ENCODE measurements at places on chromosomes 1 and 21.

- no peak for DNase-seq
Measured at GRCh38 chr1:43300378-43301094, at the start of gene TIE1. TSS of gene TIE1 (plus strand) at chr1:43300982. CDS start at chr1:43301072, 90 bp downstream.

GRCh38 chr1:146019231-146020057 lies 2.1 kb downstream of the HJV start:
- no peak for DNase-seq

GRCh38 chr1:108590441-108590840 lies 30.5 kb downstream of the EEIG2 start:
- no peak for DNase-seq

DNA sequence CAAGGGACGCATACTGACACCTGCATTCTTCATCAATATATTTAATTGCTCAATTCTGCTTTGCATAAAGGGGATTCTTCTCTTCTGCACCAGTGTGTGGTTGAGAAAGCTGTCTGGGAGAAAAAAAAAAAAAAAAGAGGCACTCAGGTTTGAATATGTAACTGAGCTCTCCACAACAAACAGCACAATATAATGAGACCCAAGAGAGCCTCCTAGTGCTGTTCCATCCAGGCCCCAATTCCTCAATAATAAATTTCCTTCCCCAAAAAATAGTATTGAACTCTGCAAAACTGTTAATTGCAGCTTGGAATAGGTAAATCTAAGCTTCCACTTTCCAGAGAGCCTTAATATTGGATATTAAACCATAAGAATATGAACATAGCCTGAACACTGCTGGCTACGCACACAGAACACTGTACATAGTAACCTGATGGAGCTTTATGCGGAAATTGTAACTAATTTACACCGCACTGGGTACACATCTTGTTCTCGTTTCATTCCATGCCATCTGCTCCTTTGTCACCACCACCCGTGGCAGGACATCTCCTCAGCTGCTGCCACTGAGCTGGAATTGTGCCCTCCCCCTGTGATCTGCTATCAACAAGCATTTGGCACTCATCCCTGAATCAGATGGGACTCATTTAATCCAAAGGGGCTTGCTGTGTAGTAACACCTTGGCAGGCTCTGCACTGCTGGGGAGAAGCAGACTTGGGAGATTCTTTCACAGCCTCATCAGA lies 272.0 kb downstream of the HHIPL2 start:
- DNase-seq: no peak

GRCh38 chr1:18549106-18549505 lies 68.4 kb downstream of the KLHDC7A start:
- DNase-seq: no peak

DNA sequence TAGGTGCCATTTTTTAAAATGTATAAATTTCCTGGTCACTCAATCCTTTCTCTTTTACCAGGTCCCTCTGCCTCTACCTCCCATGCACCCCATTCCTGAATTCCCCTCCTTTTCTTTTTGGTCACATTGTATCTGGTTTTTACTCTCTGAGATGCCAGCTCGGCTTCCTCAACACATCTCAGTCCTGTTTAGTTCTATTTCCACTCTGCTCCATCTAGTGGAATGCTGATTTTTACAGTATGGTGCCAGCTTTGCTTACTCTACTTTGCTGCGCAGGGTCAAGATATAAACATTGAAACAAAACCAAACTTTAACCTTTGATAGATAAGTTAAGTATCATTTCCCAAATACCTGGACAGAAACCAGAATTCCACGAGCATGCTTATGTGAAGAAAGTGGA lies 96.0 kb downstream of the ESRRG start:
- no peak for DNase-seq

DNA sequence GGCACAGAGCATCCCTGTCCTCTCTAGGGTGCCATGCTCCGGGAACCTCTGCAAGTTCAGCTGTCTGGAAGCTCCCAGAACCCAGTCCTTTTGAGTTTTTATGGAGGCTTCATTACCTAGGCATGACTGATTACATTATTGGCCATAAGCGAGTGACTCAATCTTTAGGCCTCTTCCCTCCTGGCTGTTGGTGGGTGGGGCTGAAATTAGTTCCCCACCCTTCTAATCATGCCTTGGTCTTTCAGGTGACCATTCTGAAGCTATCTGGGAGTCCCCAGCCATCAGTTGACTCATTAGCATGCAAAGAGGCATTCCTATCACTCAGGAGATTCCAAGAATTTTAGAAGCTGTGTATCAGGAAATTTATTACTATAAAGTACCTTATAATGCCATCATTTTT lies 46.6 kb downstream of the WLS start:
- DNase-seq: no peak

DNA sequence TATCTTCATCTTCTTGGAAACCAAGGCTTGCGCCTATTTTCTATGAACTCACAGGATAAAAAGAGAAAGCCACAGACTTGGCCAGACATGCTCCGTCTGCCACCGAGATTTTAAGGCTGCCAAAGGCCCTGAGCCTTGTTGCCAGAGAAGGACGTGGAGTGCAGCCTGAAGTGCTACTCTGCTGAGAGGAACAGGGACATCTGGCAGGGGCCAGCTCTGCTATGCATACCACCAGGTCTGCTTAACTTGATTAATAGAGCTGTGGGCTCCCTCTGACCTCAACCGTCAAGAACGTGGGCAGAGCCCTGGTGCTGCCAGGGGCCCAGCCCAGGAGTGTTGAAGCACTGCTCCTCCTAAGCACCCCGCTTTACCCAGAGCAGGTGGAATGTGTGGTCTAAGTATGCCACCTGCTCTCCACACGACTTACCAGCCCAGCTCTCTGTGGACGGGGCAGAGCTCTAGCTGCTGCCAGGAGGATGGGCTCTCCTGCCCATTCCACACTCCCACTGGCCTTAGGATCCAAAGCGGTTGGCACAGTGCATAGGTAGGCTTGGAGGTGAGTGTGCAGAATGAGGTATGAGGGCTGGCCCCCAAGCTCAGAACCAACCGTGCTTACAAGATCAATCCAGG lies 10.6 kb downstream of the HCRTR1 start:
- no peak for DNase-seq

GRCh38 chr21:29829564-29830275 lies 110.1 kb downstream of the GRIK1 start:
- DNase-seq: no peak

DNA sequence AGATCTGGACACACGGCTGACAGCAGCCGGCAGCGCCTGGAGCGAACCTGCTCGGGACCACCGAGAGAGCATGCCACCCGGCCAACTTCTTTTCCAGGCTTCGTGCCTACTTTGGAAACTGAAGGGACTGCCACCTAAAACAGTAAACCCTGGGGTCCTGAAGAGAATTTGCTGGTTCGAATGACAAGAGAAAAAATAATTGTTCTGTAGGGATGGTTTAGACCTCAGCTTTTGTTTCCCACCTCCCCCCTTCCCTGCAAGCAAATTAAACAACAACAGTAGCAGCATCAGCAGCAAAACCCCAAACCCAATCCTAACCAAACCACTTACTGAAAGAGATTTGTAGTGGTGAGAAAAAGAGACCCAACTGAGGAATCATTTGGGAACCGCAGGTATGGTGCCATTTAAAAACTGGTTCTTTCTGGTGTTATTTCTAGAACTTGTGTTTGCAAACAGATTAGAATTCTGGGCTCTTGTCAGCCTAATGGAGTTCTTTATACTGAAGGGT lies 105.6 kb downstream of the LEPR start:
- DNase-seq: no peak

DNA sequence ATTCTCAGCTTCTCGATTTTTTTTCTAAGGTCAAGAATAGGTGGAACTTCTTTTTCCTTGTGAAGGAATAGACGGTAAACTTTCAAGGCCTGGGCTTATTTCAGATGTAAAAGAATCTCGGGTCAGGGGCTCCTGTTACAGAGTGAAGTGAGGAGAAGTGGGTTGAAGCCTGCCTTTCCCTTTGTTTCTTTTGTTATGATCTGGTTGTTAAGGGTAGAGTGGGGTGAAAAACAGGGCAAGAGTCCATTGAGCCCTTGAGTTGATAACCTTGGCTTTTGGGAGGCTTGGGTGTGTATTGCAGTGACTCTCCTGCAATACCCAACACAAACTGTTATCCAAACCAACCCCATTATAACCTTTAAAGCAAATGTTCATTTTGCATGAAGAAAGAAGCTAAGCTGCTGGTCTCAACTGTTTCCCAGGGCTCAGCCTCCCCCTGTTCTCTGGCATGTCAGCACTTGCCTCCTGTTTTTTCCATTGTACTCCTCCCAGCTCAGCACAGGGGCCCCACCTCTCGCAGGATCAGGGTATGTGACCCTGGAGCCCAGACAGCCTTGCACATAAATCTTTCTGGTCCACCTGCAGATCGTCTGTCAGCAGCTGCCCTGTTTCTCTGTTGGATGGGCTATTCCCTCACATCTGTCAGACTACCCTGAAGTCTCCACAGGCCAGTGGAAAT lies 102.4 kb downstream of the CACHD1 start:
- no peak for DNase-seq

DNA sequence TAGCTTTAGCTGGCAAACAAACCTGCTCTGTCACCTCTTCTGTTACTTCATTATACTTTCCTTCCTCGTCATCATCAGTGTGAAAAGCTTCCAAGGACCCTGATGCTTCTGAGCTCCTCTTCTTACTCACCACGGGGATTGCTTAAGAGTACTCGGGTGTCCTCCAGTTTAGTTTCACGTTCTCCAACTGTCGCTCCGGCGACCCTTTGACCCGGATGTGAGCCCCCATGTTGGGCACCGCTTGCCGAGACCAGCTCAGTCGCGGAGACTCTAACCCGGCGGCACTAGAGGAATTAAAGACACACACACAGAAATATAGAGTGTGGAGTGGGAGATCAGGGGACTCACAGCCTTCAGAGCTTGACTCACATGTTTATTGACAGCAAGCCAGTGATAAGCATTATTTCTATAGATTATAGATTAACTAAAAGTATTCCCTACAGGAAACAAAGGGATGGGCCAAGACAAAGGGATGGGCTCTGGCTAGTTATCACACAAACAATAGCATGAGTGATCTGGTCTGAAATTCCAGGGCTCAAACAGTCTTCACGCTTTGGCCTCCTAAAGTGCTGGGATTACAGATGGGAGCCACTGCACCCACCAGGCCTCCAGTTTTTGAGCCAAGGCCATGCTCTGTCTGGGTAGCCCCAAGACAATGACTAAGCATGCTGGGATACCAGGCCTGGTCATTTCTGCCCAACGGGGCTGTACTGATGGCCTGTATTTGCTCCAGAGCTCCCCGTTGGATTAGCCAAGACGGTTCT lies 30.1 kb upstream of the ENO1 start:
- no peak for DNase-seq

GRCh38 chr1:147494998-147495580 lies 46.2 kb upstream of the BCL9 start:
- DNase-seq: peak; percentile 82

GRCh38 chr1:160949881-160950280 lies 4.7 kb downstream of the ITLN2 start:
- DNase-seq: no peak

DNA sequence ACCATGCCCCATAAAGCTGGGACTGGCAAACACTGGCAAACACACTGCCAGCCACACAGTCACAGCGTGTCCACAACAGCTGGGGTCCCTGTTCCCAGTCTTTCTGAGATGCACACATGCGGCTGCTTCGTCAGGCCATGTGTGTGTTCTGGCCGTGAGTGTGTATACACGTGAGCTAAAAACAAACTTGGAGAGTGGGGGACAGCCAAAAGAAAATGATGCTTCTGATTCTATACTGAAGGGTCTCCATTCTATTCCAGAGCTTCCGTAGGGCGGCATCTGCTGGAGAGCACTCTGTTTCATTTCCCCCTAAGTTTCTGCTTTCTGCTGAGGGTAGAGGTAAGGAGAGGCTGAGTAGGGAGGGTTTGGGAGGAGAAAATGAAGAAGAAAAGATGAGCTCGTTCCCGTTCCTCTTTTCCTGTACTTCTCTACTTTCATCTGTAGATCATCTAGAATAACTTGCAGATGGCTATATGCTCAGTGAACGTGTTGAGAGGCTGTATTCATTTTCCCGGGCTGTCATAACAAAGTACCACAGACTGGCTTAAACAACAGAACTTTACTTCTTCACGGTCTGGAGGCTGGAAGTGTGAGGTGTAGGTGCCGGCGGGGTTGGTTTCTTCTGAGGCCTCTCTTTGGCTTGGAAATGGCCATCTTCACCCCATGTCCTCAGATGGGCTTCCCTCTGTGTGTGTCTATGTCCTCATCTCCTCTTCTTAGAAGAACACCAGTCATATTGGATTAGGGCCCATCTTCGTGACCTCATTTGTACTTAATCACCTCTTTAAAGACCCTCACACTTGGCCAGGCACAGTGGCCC lies 151.6 kb downstream of the TOMM20 start:
- DNase-seq: no peak

- no peak for DNase-seq
Measured at GRCh38 chr1:94722181-94722580, 98.0 kb upstream of the SLC44A3 start.

- DNase-seq: no peak
Measured at GRCh38 chr1:162214202-162214601, 144.7 kb downstream of the NOS1AP start.

- no peak for DNase-seq
Measured at GRCh38 chr1:160053548-160054365, 16.2 kb downstream of the KCNJ10 start.

GRCh38 chr21:14926186-14926585 lies 138.6 kb downstream of the NRIP1 start:
- no peak for DNase-seq

DNA sequence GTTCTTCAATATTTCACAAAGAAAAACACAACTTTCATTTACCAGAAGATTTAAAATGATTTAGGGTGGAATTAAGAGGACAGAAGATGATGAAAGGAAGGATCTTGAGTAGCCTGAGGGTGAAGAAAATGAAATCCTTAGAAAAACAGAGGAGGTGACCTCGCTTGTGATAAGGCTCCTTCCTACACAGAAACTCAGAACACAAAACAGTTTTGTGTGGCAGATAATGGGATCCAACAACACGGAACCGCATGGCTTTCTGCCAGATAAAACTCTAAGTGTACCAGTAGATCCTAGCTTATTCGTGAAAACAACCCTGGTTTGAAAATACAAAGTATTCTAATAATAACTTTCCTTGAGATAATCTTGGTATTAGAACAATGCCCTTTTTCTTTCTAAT lies 74.0 kb upstream of the EXO1 start:
- DNase-seq: no peak

GRCh38 chr1:44089371-44090048 lies 29.1 kb upstream of the KLF17 start:
- DNase-seq: no peak

GRCh38 chr1:219105893-219106292 lies 67.8 kb upstream of the LYPLAL1 start:
- no peak for DNase-seq

DNA sequence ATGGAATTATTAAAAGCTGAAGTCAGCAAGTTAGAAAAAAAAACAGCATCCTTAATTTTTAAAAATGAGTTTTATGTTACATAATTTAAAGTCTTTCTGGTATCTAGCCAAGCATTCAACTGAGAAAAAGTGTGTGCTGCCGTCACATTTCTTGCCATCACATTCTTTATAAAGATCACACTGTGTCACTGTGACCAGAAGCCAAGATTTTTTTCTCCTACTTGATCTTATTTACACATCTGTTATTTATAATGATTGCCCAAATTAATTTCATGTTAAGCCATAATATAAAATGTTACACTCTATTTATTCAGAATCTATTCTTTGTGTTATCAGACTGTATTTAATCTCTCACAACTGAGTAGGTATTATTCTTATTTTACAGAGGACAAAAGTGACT lies 1603.7 kb downstream of the PLA2G4A start:
- no peak for DNase-seq

GRCh38 chr1:8427493-8427892 lies 109.6 kb downstream of the SLC45A1 start:
- no peak for DNase-seq

- no peak for DNase-seq
Measured at GRCh38 chr1:48470481-48470855, 1.5 kb downstream of the SPATA6 start.

GRCh38 chr1:57232500-57232899 lies 191.4 kb downstream of the DAB1 start:
- DNase-seq: no peak
